ENCODE measurements at places on chromosomes 2 and 18.
A peak's percentile ranks its signal among the peaks of the same experiment; 100 is the strongest.

- no peak for DNase-seq
Observed at GRCh38 chr2:151363709-151364108, 6.3 kb downstream of the TNFAIP6 start.

DNA sequence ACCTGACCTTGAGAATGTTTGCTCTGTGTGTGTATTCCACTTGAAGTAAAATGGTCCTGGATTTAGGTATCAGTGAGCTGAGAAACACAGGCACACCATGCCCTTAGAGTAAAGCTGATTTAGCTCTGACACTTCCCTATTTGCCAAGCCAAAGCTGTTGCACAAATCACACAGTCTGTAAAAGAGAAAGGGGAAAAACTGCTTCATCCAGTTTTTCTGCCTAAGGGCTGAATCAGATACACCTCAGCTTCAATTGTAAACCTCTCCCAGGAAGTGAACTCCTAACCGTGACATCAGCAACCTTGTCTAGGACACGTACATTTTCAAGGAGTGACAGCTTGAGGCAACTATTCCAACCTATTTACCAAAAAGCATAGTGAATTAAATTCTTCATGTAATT is 150.4 kb downstream of the NR4A2 start:
- DNase-seq, result no peak

GRCh38 chr2:158045362-158045761 is 56.3 kb upstream of the UPP2 start:
- no peak for DNase-seq

DNA sequence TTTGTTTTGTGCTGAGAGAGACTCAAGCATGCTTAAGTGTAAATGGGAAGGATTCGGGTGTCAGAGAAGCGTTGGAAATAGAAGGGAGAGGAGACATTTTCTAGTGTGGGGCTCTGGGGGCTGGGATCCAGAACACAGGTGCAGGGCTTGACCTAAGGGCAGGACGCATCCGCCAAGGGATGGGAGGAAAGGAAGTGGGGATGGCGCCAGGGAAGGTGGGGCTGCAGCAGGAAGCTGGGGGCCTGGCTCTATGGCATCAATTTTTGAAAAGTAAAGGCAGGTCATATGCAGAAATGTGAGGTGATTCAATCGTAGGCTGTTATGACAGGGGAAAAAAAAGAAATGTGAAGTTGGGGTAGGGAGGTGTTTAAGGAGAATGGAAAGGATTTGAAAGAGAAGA is 143.2 kb upstream of the SERTAD2 start:
- DNase-seq, result no peak

- peak; percentile 4 for DNase-seq
Observed at GRCh38 chr2:224722250-224722649, 6.1 kb upstream of the CCDC195 start.

GRCh38 chr2:229775614-229776313 is 61.4 kb upstream of the DNER start:
- no peak for DNase-seq

DNA sequence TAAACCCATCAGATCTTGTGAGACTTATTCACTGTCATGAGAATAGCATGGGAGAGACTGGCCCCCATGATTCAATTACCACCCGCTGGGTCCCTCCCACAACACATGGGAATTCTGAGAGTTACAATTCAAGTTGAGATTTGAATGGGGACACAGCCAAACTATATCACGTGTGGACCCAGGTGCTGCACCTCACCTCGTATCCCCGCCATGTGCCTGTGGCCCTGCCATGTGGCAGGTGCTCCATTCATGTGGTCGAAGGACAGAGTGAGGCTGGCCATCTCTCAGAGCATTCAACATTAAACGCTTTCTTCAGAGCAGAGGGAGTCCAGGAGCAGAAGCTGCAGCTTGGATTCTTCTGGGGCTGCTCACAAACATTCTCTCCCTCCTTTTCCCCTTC is 32.3 kb downstream of the MROH2A start:
- no peak for DNase-seq
